ENCODE measurements at places on chromosomes 7 and 10.
A peak's percentile ranks its signal among the peaks of the same experiment; 100 is the strongest.

DNA sequence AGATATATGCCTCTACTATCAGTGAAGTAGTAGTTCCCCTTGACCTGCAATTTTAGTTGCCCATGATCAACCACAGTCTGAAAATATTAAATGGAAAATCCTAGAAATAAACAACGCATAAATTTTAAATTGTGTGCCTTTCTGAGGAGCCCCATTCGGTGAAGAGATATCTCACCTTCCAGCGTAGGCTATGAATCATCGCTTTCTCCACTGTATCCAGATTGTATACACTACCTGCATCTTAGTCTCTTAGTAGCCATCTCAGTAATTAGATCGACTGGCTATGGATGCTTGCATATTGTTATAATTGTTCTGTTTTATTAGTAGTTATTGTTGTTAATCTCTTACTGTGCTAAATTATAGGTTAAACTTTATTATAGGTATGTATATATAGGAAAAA lies 151.3 kb downstream of the LRRC4 start:
- DNase-seq = no peak

GRCh38 chr10:75355706-75356105 lies 45.9 kb downstream of the ZNF503 start:
- no peak for DNase-seq

DNA sequence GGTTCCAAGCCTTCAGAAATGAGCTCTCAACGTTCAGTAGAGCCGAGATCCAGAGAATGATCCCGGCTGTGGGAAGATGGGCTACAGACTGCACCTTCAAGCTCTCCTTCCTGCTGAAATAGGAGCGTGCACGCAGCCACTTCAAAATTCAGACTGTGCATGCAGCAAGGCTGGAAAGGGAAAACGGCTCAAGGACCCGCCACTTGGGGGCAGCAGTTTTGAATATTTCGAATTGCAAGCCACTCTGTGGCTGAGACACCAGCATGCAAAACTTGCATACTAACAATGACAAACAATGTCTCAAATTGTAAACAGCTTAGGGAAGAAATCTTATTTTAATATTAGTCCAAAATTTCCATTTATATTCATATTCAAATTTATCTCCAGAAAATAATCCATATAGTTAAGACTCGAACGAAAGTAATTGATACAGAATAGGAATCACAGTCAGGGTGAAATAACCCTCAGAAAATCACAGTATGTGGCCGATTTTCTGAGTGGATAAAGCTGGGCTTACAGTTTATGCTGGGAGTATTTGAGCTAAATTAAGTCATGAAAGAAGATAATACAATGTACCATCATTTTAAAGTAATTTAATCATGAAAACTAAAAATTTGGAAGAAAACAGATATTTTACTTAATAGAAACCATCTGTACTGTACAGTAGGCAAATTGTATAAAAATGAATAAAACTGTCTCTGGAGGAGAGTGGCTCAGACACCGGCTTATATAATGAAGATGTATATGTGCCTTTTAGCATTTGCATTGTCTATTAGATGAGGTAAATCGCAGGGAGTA lies 137.9 kb upstream of the MKI67 start:
- DNase-seq = peak; percentile 68

DNA sequence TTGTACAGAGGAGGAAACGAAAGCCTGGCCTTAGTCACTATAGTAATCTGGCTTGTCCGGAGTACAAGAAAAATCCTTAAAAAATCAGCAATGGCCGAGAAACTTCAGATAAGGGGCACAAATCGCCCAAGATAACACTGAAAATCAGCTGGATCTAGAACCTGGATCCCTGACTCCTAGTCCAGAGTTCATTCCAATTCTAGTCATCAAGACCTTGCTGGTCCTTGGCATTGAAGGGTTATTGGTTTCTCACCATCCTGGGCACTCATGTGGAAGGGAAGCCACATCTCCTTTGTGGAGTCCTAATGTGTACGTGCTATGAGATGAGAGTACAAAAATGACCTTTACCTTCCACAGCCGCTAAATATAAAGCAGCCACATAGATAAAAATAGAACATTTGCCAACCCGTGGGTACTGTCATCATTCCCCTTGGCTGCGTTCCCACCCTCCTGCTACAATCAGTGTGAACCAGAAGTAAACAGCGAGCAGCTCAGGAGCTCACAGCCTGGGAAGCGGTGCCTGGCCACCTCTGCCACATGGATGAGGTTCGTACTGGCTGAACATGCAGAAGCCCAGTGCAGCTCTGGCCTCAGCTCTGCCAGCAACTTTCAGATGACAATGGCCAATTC lies 116.0 kb upstream of the PDLIM1 start:
- no peak for DNase-seq

DNA sequence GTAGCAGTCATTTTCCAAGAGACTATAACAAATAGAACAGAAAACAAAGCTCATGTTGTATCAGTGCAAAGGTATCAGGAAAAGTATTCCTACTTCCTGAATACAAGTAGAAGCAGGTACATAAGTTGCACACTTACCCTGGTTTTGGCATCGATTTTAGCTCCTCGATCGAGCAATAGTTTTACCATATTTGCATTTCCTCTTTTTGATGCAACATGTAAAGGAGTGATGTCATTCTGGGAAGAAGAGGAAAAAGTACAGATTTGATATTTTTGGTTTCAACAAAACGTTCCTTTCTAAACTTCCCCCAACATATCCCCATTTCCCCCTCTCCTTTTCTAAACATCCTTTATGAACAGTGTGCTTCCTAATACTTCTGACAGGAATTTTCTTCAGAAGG lies 155.1 kb downstream of the ANK3 start:
- DNase-seq = no peak

DNA sequence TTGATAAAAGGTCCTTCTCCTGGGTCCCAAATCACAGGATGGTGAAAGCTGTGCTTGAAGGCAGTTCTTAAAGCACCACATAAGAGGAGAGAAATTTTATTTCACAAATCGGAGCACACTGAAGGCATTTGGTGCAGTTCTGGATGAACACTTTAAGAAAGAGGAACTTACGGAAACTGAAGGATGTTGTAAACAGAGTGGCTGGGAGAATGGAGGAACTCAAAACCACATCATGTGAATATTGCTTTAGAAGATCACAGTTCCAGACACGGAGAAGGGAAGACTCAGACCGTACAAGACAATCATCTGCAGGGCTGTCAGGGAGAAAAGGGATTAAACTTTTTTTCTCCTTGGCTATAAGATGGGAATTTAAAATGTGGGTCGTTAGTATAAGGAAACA lies 9.0 kb upstream of the GPR141 start:
- no peak for DNase-seq

DNA sequence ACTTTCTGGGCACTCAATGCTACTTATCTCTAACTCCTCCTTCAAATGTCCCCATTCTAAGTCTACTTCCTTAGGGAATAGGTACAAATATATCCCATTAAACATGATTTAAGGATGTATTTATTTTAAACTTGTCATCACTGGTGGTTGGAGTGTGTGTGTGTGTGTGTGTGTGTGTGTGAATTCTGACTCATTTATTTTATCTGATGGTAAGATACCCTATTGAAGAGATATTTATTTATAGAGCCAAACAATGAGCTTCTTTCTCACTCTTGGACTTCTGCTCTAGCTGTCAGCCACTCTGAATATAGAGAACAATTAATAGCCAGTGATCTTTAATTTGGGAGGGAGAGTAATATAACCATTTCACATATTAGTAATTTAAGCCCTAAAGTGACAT lies 17.8 kb upstream of the MAGI2 start:
- no peak for DNase-seq

GRCh38 chr10:101829561-101830315 lies 11.5 kb upstream of the OGA start:
- peak; percentile 95 for DNase-seq

GRCh38 chr10:90604636-90605035 lies 253.2 kb downstream of the HTR7 start:
- no peak for DNase-seq

DNA sequence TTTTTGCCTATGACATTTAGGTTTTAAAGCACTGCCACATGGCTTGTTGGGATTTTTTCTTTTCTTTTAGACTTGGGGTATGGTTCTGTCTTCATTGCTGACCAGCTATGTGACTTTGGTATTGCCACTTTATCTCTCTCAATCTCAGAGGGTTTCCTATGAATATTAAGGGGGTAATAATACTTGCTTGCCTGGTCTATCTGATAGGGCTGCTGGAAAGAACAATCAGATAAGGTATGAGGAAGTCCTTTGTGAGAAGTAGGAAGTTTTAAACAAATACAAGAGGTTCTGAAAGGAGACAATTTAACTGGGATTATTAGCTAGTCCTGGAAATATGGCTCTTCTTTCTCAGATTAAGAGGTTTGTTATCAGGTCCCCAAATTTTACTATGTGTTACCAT lies 80.8 kb downstream of the ZNF92 start:
- no peak for DNase-seq

DNA sequence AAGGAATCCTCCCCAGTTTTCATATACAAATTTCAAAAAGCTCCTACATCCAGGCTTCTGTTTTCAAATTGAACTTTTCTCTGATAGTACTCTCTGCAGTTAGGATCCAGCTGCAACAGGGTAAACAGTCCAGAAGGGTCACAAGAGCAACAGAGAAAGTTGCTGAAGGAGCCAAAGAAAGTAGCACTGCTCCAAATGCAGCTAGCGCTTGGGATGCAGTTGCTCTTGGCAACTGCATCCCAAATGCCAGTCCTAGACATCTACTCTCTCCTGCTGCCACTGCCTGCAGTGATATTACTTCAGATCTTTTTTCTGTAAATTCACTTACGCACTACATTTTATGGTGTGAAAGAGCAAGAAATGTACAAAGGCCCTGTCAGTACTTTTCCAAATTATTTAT lies 14.6 kb downstream of the GPR37 start:
- no peak for DNase-seq

- DNase-seq = no peak
Observed at GRCh38 chr7:47730142-47730541, 148.2 kb upstream of the TNS3 start.

DNA sequence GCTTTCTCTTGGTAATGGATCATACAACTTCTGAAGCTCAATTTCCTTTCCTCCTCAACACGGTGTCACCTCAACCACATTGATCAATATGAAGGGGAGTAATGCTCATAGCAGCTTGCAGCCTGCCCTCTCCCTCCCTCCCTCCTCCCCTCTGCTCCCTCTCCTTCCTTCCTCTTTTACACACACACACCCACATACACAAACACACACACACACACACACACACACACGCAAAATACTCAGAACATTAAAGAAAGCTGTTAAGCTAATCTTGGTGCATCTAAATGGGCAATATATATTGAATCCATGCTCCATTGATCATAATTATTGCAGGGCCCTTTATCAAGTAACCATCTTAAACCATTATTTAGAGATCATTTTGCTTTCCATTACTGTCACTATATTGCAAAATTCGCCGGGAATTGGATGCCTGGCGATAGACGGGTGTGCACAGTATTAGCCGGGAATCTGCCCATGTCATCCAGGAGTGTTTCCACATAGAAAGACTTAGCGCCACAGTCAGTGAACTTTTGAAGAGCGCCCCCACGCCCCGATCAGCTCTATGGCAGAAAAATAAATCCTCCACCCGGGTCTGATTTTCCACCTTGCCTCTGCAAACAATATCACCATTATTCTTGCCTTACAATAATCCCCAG lies 122.0 kb downstream of the PRLHR start:
- no peak for DNase-seq

DNA sequence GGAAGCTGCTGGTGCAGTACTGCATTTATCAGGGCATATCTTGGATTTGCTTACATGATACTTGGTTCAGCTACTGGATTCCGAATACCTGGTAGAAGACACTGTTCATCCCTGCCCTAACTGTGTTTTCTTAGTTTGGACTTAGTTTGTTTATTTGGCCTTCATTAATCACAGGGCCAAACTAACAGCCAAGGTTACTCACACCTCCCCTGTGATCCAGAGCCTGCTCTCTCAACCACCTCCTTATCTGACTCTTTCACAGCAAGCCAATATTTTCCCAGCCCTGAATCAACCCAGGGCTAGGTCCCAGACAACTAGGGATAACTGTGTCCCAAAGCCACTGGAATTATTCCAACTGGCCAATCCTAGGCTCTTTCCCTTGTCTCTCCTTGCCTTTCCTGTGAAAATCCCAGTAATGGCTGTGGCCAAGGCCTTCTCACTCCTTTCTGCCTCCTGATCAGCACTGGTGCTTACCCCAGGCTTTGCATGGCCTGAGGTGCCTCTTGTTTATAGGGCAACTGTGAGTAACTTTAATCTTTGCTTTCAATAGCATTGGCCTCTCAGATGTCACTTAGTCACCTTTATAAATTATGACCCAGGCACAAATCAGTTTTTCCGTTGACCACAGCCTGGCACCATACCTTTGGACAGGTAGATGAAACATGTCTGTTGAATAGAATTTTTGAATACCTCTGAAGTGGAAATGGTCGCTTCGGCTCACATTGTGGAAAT lies 9.3 kb upstream of the JCAD start:
- DNase-seq = no peak

- no peak for DNase-seq
Observed at GRCh38 chr7:93958651-93959050, 37.1 kb downstream of the GNG11 start.

Data from HEK293T (cell line).